Left kidney (tissue), 8 donors: ENCODE measurements at places on chromosomes 16 and 17.

GRCh38 chr16:70548936-70549335 is 25.3 kb downstream of the SF3B3 start:
- no peak for DNase-seq

- DNase-seq = no peak
These were observed 231.6 kb upstream of the CDH5 start for GRCh38 chr16:66134875-66135274.

DNA sequence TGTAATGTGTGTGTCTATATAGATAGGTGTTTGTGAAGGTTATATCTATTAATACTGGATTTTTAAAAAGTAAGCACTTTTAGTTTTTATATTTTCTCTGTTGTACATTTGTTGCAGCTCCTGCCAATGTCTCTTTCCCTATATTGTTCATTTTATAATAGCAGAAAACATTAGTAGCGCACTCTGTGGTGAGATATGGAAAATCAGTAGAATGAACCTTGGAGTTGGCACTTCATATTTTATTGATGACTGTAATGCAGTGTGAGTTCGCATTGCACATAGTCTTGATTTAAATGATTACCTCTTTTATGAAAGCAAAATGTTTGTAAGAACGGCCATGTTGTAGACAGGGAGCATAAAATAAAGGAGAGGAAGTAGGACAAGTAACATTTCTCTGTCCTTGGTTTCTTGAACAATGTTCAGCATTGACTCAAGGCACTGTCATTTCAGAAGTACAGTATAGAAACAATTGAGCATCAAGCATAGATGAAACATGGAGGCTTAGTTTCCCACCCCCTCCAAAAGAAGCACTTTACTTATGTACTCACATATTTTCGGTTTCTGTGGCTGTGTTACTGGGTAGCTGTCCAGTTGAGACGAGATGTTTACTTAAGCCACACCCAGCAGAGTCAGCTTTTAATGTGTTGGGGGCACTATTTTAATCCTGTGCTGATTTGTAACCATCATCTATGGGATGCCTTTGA is 74.0 kb downstream of the TANC2 start:
- DNase-seq = no peak

GRCh38 chr17:19386051-19386929 is 700 bp downstream of the MFAP4 start:
- no peak for DNase-seq

- no peak for DNase-seq
These were observed 1.2 kb upstream of the C17orf99 start for GRCh38 chr17:78144736-78145641.

GRCh38 chr16:90047714-90048346 is 28.6 kb upstream of the DBNDD1 start:
- no peak for DNase-seq

- no peak for DNase-seq
These were observed 462.6 kb upstream of the MAF start for GRCh38 chr16:80063031-80063712.
